DND-41 (cell line): ENCODE measurements at places on chromosomes 11 and 22.

DNA sequence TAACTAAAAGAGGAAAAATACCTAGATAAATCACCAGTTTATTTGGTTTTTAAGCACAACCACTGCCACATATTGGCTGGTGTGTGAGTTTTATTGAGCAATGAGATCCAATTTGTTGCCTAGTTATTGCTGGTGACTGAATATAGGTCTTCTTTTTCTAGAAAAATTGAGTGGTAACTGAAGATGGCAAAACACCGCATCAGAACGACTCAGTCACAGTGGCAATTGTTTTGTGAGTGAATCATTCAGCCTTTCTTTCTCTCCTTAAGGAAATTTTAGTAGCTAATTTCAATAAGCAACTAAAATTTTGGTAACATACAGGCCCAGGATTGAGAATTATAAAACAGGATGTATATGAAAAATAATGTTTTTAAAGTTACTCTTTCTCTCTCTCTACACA lies 533.0 kb downstream of the KCNA4 start:
- DNase-seq, result no peak

DNA sequence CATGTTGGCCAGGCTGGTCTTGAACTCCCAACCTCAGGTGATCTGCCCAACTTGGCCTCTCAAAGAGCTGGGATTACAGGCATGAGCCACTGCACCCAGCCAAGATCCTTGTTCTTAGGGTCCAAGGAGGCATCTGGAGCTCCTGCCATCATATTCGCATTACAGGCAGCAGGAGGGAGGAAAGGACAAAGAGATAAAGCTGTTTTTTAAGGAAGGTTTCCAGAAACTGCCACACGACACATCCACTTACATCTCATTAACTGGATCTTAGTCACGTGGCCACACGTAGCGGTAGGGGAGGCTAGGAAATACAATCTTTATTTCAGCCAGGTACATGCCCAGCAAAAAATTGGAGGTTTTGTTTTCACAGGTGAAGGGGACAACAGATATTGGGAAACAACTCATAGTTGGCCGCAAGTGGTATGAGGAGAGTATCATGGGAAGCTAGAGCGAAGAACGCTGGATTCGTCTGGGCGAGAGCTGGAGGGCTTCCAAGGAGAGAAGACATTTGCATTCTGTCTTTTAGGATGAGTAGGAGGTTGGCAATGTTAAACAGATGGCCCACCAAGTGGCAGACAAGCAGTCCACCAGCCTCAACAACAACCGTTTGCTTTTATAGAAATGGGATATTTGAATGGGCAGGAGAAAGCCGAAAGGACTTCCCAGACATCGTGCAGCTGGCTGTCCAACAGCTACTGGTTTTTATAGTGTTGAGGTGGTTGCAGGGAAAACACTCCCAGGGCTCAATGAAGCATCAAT lies 39.2 kb upstream of the DMC1 start:
- DNase-seq, result no peak

DNA sequence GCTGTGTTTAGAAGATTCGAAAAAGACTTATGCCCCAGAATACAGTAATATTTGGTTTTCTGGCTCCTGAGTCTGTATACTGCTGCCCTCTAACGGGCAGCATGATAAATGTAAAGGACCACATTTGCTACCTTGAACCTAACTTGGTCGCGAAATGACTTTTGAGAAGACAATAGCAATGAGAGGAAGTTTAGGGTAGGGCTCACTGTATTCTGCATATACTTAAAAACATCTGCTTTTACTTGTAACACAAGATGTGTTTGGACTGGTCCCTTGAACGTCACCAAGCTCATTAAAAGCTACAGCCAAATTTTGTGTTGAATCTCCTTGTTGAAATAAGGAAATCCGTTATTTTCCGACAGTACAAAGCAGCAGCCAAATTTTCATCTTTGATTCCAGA lies 309.1 kb downstream of the SWAP70 start:
- no peak for DNase-seq

- DNase-seq, result no peak
Observed at GRCh38 chr11:75440960-75441803, 8.2 kb upstream of the KLHL35 start.

- DNase-seq, result no peak
Observed at GRCh38 chr22:41286639-41287091, 678 bp upstream of the RANGAP1 start.

DNA sequence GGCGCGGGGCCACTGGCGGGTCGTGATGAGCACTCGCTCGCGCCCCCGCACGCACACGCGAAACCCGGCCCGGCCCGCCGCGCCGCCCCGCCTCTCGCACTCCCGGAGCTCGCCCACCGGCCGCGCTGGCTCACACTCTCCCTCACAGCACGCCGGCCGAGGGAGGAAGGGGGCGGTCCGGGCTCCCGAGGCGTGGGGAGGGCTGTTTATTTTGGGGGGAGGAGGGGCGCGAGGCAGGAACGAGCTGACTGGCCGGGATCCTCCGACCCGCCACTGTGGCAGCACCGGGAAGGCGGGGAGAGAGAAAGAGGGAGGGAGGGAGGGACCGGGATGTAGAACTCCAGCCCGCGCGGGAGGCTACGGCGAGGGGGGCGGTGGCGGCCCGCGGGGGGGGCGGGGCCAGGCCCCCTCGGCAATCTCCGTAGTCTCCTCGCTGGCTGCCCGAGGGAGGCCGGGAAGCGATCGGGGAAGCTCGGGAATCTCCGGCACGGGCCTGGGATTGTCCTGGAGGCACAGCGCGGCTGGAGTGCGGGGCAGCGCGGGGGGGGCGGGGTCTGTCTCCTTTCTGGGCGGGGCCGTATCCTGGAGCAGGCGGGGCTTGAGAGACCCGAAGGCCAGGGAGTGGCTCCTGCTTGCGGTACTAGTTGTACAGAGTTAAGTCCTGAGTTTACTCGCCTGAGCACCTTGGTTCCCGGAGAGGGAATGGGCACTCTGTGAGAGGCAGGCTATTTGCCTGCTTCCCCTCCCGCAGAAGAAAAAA lies at the start of gene RBFOX2:
RBFOX2 (minus strand) TSS at position 179 of the 760 bp plus-strand sequence. CDS start 399 bp downstream, outside the sequence.
- DNase-seq, result peak; percentile 80

- peak; percentile 17 for DNase-seq
Observed at GRCh38 chr22:37633625-37634416, 5.6 kb upstream of the SH3BP1 start.

DNA sequence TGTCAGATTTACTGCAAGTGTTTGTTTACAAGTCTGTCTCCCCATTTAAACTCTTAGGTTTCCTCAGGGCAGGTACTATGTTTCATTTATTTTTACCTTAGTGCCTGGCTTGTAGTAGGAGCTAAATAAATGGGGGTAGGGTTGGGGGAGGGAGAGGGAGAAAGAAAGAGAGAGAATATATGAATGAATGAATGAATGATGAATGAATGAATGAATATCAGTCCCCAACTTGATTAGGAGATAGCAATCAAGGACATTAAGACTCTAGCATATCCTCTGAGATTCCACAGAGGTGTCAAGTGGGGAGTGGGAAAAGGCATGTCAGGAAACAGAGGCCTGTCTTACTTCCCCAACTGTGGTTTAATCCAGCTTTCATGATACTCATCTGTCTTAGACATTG lies 83.2 kb downstream of the ME3 start:
- DNase-seq, result no peak

- no peak for DNase-seq
Observed at GRCh38 chr11:114196997-114197703, 99.0 kb upstream of the NNMT start.

- no peak for DNase-seq
Observed at GRCh38 chr11:115930886-115931547, 426.8 kb upstream of the CADM1 start.

DNA sequence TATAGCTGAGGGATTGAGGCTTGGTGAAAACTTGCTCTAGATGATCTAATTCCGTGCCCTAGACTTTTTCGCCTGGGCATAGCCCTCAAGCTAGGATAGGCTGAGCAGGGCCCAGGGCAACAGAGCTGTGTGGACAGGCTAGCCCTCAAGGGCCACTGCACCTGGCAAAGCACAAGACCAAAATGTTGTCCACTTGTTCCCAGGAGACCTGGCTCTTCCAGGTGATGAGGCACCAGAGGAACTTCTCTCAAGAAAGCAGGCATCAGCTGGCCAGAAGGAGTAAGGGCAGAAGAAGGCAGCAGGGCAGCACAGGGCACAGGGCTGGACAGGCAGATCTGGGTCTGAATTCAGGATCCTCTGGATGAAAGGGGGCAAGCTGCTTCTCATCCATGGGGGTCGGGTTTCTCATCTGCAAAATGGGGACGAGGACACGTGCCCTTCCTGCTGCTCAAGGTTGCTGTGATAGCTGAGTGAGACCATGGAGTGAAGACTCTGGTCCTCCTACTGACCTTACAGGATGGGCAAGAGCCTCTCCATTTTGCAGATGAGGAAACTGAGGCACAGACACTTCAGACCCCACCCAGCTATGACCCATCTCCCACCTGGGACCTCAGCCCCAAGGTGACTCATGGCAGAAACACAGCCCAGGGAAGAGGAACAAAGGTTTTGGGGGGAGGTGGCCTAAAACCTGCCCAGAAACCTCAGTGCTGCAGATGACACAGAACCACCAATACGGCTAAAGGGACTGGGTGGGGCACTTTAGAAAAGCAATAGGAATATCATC lies 42.2 kb upstream of the PRDM11 start:
- no peak for DNase-seq

DNA sequence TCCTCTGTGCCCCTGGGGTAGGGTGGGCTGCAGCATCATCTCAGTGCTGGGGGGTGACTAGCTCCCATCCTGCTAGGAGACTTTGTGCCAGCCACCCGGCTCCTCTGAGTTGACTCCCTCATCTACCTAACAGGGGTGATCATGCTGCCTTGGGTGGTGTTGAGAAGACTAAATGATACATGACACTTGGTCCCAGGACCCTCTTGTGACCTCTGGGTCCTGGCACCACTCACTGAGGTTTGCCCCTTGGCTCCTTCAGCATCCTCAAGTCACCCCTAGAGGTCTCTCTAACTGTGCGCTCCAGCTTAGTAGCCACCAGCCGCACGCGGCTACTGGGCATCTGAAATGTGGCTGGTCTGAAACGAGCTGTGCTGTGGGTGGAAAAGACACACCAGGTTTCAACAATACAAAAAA lies 72.1 kb downstream of the LRRC32 start:
- DNase-seq, result no peak

- DNase-seq, result no peak
Observed at GRCh38 chr11:43639920-43640319, 40.6 kb upstream of the HSD17B12 start.

- no peak for DNase-seq
Observed at GRCh38 chr11:3840870-3841425, at the start of gene RHOG. Gene RHOG (minus strand): TSS chr11:3840959. CDS start chr11:3828138, 12,821 bp downstream.

GRCh38 chr11:70720281-70720680 lies 322.0 kb downstream of the CTTN start:
- DNase-seq, result no peak

DNA sequence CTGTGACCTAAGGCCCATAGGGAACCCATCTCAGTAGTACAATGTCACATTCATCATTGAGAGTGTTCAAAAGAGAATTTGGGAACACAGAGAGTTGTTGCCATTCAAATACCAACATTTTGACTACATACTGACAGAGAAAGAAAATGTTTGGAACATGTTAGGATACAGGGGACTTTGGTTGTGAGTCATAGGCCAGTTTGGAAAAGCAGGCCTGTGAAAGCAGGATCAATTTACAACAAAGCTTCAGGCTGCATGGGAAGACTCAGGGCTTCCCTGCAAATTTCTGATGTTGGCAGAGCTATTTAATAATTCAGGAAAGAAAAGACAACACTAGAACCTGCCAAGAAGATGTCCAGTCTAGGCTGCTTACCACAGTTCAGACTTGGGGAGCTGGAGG lies 374 bp downstream of the NLRP10 start:
- DNase-seq, result no peak

DNA sequence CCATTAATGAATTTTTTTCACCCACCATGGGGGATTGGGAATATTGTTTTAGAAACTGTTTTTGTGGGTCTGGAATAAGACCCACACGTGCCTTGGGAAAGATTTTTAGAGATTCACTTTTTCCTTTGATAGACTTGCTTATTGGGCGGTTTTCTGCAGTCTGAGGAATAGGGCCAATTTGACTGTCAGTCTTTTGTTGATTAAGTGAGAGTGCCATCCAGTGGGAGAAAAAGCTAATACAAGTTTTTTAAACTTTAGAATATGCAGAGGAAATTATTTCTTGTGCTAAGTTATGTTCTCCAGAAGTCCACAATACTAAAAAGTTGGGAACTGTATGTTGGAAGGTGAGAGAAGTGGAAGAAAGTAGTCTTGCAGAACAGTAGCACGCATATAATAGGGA lies 56.1 kb downstream of the PRMT3 start:
- DNase-seq, result no peak

DNA sequence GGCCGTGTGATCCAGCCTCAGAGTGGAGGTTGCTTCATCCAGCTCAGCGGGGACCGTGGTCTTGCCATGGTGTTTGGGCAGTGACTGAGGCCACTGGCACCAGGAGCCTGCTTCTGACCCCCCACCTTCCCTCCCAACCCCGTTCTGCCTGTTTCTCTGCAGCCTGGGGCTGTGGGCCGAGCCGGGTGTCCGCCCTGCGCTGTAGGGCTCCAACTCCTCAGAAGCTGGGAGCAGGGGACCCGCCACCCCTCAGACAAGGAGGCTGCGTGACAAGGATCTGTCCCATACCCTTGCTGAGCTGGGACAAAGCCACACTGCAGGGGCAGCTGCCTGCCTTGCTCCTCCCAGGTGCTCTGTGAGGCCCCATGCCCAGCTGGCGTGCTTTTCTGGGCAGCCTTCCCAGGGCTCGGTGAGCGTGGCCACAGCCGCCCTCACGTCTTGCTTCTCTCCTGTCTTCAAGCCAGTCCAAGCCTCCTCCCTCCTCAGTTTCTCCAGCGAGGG lies 11.7 kb upstream of the ARFGAP3 start:
- DNase-seq, result no peak

DNA sequence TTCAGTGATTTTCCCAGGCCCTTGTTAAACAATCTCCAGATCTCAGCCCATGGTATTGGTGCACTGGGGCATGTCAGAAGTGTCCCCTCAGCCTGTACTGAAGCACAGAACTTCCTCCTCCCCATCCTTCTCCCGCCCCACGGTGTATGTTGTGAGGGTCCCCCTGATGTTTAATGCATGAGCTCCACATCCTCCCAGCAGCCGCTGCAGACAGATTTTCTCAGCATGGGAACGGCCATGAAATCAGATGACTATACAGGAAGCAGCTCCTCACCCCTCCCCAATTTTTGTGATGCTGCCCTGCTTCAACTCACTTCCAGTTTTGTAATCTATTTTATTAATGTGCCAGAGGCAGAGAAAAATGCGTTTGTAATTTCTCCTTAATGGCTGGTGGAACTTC lies 406.0 kb downstream of the MIAT start:
- DNase-seq, result no peak

GRCh38 chr22:27480487-27480886 lies 321.1 kb downstream of the MN1 start:
- no peak for DNase-seq

DNA sequence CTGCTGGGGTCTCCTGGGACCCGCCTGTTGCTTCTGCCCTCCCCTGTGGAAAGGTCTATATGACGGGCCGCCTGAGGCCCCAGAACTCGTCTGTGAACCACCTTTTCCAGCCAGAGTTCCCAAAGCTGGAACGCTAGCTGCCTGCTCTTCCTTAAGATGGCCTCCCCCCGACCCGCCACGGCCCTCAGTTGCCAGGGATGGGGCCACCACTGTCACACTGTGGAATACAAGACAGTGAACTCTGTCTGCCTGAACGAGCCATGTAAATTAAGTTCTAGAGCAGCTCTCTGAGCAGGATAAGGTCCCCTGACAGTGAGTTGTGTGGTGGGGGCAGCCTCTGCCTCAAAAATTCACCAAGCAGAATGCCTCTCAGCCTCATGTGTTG lies 10.3 kb downstream of the CHADL start:
- no peak for DNase-seq

- DNase-seq, result no peak
Observed at GRCh38 chr11:60710482-60710881, 11.1 kb downstream of the MS4A8 start.

- DNase-seq, result no peak
Observed at GRCh38 chr11:32034680-32035079, 56.2 kb upstream of the RCN1 start.
